ENCODE measurements at places on chromosomes 2 and 18. TPM values are rescaled to one million over a fixed set of nuclear protein-coding genes. Genes with fewer than 3 reads are reported as not detected.

DNA sequence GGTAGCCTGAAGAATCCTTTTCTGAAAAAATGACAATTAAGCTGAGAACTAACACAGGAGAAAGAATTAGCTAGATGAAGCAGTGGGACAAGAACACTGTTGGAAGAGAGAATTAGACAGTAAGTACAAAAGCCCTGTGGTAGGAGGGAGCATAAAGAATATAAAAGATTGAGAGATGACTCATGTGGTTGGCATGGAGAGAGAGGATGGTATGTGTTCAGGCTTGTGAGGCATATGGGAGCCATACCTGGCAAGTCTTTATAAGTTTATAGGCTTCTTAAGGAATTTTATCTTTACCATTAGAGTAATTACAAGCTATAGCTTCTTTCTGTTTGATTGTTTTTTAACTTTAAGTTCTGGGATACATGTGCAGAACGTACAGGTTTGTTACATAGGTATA lies 325.0 kb downstream of the ARL6IP6 start:
- no peak for DNase-seq

DNA sequence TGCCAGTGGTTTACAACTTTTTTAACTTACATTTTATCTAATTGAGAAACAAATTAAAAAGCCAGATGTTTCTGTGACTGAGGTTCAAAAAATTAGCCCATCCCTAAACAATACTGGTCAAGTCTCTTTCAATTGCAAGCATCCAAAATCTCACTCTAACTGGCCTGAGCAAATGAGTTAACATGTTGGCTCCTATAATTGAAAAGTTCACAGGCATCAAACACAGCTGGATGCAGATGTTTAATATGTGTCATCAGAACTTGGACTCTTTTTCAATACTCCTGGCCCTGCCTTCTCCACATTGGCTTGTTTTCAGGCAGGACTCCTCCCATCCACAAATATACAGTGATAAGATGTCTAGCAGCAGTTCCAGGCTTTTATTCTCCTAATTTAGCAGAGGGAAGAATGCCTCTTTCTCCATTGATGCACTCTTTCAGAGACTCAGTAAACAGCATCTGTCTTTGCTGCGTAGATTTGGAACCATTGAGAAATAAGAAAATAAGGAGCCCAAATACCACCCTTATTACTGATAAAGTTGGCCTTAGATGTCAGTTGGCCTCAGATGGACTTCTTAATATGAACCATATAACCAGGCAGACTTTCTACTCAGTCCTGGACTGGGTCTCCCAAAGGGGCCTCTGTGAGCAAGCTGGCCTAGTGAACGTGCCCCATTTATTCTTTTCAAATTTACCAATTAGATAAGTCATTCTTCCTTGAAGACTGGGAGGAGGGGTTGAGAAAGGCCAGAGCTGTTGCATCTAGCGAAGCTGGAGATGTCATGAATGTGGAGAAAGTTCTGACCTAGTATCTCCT lies 30.4 kb upstream of the FN1 start:
- peak; percentile 96 for DNase-seq

DNA sequence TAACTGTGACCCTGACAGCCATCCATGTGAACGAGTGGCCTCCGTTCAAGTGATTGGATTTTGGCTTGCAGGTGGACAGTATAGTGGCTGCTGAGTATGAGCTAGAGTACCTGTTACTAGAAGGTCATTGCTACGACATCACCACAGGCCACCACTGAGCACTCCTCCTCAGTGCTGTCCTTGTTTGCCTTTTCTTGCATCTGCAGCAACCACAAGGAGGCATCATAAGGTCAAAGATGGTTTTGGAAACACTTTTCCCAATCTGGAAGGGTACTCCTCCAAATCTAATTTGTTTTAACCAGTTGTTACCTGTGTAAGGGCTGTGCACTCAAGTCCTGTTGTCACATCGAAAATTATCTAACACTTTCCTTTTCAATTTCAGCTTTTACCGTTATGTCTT lies 81.2 kb downstream of the UGGT1 start:
- no peak for DNase-seq

CFAP221 gene
- total RNA-seq, result not detected

DNA sequence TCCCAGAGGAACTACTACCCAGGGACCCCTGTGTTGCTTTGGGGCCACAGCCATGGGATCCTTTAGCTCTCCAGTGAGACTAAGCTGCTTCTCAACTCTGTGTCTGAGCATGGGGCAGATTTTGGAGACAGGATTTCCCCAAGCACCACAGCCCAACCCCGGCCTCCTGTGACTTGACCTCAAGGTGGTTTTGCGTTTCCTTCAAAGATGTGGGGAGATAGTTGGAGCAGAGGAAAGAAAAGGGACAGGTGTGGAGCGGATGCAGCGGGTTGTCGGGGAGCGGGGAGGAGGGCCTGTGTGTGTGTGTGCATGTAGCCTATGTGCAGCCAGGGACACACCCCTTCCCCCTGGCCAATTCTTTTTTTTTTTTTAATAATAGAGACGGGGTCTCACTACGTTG lies 10.2 kb downstream of the ARID5A start:
- DNase-seq, result no peak

SIX3 gene
- total RNA-seq, result not detected

GRCh38 chr2:224378701-224379097 lies 23.2 kb downstream of the FAM124B start:
- no peak for DNase-seq

SMYD1 gene
- not detected for total RNA-seq

CCDC150 gene
- 19.7 TPM for total RNA-seq

DNA sequence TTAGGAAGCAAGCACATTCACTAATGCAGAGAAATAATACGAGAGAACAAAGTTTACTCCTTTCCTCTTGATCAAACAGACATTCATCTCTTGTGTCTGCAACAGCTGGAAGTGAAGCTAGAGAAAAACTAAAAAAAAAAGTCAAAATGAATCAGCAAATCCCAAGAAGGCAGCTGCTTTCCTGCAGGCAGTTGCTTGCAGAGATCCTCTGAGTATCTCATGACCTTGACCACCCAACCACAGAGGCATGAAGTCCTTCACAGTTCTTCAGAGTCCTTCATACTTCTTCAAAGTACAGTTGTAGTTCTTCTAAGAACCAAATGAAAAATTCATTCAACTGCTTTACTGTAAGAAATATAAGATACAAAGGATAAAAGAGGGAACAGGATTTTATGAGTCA lies 97.2 kb upstream of the ACVR1C start:
- no peak for DNase-seq

DNER gene
- not detected for total RNA-seq
